Germinal center (tissue), 1 donor: ENCODE measurements at places on chromosomes 1 and 21.

DNA sequence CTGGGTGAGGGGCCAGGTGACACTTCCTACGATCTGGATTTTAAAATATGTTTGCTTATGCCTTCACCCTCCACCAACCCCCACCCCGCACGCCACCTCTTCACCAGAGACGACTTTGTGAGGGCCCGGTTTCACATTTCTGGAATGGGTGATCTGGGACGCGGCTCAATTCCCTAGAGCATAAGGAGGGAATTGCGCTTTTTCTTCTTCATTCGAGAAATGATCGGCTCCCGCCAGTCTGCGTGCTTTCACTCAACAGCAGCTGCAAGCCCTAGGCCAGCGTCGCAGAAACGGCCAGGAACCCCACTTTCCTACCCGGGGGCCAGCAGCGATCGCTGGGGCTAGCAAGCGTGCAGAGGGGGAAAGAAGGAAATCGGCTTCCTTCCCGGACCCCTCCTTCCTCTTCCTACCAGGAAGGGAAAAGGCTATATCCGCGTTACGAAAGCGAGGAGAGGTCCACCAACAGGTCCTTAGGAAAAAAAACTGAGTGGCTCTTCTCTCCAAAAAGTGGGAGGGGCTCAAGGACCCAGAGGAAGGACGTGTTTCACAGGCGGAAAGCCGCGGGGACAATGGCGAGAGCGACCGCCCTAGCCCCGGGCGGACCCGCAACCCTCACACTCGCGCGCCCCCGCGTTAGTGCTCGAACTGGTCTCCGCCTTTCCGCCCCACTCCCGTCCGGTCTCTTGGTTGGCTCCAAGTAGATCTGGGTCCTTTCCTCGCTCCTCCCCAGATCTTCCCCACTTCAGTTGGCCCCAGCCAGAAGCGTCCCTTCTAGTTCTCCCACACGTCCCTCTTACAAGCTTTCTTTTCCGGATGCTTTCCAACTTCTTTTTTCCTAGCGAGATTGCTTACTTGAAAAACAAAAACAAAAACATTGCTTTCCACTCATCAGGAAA is 1.1 kb upstream of the ADAMTS1 start:
- DNase-seq = no peak

DNA sequence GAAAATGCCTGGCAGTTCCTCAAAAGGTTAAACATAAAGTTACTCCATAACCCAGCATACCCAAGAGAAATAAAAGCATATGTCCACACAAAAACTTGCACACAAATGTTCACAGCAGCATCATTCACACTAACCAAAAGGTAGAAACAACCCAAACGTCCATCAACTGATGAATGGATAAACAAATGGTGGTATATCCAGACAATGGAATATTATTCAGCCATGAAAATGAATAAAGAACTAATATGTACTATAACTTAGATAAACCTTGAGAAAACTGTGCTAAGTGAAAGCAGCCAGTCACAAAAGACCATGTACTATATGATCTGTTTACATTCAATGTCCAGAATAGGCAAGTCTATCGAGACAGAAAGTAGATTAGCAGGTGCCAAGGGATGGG is 60.4 kb downstream of the CAMK2N1 start:
- no peak for DNase-seq

- no peak for DNase-seq
Measured at GRCh38 chr1:199861020-199861795, 166.3 kb upstream of the NR5A2 start.

GRCh38 chr1:201015551-201016091 is 7.9 kb downstream of the KIF21B start:
- DNase-seq = no peak

GRCh38 chr1:9909234-9910046 is 629 bp downstream of the CTNNBIP1 start:
- DNase-seq = peak; percentile 20

GRCh38 chr1:60949826-60950197 is 132.5 kb upstream of the NFIA start:
- DNase-seq = no peak

GRCh38 chr1:170959385-170959784 is 24.1 kb downstream of the MROH9 start:
- no peak for DNase-seq

GRCh38 chr1:193568512-193568911 is 382.1 kb upstream of the B3GALT2 start:
- DNase-seq = no peak

DNA sequence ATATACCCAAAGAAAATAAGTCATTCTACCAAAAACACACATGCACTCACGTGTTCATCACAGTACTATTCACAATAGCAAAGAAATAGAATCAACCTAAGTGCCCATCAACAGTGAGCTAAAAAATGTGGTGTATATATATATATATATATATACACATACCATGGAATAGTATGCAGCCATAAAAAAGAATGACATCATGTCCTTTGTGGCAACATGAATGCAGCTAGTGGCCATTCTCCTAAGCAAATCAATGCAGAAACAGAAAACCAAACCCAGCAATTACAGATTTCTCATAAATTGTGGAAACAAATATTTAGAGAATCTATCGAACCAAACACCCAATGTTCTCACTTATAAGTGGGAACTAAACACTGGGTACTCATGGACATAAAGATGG is 585.7 kb downstream of the SMYD3 start:
- DNase-seq = no peak

DNA sequence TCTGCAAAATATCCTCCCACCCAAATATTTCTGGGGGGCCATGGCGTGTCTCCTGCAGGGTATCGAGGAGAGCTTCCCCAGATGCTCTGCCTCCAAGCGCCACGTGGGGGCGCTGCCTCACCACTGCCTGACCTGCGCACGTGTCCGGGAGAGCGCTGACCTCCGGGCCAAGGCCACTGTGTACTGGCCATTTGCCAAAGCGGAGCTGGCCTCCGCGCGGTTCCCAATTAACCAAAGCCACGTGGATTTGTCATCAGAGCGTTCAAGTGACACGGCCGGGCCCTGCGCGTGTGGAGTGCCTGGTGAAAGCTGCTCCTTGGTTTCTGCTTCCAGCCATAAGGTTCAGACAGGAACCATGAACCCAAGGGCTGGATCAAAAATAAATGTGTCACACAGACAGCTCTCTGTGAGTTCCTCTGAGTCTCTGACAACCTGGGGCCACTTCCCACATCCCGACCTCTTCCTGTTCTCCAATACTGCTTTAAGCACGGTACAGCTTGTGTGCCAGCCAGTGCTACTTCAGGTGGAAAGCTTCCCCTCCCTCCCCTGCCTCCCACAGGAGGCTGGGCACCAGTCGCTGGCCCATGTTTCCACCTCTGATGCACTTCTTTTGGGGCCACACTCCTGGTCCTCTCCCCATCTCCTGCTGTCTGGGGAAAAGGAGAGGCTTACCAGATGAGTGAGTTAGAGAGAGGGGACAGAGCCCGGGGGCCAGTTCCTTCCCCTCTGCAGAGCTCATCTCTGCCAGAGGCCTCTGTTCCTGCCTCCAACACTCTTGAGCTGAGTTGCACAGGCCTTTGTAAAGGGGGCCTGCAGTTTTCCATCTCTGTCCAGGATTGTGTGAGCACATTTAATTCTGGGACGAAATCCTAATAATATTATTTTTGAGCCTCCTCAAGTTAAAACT is 26.1 kb downstream of the ZP4 start:
- no peak for DNase-seq

GRCh38 chr1:109669246-109669948 is 1.5 kb downstream of the GSTM2 start:
- no peak for DNase-seq

DNA sequence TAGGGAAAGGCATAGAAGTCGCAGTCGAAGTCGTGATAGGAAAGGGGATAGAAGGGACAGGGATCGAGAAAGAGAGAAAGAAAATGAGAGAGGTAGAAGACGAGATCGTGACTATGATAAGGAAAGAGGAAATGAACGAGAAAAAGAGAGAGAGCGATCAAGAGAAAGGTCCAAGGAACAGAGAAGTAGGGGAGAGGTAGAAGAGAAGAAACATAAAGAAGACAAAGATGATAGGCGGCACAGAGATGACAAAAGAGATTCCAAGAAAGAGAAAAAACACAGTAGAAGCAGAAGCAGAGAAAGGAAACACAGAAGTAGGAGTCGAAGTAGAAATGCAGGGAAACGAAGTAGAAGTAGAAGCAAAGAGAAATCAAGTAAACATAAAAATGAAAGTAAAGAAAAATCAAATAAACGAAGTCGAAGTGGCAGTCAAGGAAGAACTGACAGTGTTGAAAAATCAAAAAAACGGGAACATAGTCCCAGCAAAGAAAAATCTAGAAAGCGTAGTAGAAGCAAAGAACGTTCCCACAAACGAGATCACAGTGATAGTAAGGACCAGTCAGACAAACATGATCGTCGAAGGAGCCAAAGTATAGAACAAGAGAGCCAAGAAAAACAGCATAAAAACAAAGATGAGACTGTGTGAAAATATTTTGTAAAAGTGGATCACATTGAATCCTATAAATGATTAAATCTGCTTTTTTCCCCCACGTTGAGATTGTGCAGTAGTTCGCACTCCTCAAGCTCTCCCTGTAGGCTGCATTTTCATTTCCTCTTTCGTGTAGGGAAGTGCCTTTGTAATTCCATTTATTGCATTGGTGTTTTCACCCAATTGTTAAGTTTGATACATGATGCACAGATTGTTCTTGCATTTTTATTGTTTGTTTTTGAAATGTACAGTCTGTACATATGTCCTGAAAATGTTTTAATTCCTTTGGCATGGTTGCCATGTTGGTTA is 7.5 kb downstream of the PRPF38B start:
- no peak for DNase-seq

DNA sequence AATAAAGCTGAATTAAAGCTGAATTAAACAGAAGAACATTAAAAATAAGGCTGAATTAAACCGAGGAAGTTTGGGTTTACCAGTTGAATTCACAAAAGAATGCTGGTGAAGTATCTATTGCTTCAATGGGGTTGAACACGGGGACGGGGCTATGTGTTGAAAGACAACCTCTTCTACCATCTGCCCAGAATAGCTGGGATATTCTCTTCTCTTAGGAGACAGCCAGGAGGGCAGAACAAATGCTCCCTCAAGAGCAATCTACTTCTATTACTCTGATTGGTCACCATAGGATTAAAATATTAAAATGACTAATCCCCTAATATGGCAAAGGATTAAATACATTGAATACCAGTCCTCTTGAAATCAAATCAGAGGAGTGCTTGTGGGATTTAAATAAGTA is 68.4 kb downstream of the LPGAT1 start:
- DNase-seq = no peak

GRCh38 chr1:152870831-152871730 is 7.0 kb upstream of the SMCP start:
- DNase-seq = no peak

DNA sequence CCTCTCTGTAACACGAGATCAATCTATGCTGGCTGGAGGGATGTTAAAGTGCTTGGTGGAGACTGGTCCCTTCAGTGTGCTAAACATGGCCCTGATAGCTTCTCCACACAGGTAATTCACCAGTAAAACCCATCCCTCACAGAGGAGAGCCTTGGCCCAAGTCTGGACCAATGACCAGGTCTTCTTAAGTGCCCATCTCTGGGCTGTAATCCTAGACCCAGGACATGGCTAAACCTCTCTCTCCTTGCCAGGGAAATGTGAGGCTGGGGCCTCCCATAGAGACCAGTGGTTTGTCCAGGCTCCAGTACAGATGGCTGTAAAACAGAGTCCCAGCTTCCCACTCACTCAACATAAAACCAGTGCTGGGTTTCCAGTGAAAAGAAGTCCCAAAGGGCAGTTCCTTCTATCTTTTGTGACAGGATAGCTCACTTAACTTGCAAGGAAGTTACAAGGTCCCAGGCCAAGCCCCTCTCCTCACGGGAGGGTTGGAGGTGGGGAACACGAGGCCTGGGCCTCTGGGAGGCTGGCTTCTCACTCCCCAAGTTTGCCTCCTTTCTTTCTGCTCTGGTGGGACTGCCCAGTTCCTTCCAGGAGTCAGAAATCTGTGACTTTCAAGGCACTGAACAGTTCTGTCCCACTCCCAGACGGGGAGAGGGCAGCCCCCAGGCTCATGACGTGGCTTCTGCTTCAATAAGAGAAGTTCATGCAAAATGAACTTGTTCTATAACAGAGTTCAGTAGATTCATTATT is 2.2 kb upstream of the KIF17 start:
- no peak for DNase-seq

- DNase-seq = no peak
Measured at GRCh38 chr1:241557031-241557430, 24.9 kb downstream of the KMO start.

DNA sequence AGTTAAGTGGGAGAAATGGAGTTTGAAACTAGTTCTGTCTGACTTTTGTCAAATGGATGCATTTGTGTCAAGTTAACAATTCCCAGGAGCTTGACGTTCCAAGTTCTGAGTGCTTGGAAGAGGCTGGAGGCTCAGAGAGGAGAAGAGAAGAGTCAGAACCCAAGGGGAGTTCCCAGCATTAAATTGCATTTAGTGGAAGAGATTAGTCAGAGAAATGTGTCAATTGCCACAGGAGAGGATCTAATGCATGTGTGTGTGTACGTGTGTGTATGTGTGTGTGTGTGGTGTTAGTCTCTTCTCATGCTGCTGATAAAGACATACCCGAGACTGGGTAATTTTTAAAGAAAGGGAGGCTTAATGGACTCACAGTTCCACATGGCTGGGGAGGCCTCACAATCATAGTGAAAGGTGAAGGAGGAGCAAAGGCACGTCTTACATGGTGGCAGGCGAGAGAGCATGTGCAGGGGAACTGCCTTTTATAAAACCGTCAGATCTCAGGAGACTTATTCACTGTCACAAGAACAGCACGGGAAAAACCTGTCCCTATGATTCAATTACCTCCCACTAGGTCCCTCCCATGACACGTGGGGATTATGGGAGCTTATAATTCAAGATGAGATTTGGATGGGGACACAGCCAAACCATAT is 101.5 kb upstream of the TMEM51 start:
- no peak for DNase-seq

GRCh38 chr1:32743380-32744070 is 41.0 kb upstream of the SYNC start:
- no peak for DNase-seq

GRCh38 chr1:61170328-61171238 is 88.2 kb downstream of the NFIA start:
- DNase-seq = no peak

- peak; percentile 12 for DNase-seq
Measured at GRCh38 chr1:172906778-172907592, 143.8 kb downstream of the TNFSF18 start.

GRCh38 chr1:7824701-7825100 is 28.2 kb downstream of the UTS2 start:
- DNase-seq = no peak

DNA sequence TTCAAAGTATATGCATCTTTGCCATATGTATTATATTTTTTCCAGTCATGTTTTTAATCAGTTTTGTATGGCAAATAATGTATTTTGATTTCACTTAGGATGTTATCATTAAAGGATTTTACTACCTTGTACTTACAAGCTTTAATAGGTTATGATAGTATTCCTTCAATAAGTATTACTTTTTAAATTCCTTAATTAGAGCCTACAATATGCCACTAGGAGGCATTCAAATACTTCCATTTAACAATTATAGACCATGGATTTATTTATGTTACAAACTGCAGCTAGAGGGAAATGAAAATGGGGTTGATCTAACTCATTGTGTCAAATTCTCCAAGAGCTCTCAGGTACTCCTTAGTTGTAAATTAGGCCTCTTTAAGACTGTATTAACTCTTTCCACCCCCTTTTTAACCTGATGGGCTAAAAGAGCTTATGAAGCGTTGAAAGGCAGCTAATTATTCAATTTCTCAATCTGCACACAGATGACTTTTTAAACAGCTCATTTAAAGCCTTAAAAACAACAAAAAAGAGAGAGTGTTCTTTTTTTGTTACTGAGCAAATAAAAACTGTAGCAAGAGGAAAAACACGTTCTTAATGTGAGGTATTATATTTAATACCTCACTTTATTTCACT is 156.2 kb downstream of the DENND1B start:
- no peak for DNase-seq
